ENCODE measurements at places on chromosomes 13 and 19.

DNA sequence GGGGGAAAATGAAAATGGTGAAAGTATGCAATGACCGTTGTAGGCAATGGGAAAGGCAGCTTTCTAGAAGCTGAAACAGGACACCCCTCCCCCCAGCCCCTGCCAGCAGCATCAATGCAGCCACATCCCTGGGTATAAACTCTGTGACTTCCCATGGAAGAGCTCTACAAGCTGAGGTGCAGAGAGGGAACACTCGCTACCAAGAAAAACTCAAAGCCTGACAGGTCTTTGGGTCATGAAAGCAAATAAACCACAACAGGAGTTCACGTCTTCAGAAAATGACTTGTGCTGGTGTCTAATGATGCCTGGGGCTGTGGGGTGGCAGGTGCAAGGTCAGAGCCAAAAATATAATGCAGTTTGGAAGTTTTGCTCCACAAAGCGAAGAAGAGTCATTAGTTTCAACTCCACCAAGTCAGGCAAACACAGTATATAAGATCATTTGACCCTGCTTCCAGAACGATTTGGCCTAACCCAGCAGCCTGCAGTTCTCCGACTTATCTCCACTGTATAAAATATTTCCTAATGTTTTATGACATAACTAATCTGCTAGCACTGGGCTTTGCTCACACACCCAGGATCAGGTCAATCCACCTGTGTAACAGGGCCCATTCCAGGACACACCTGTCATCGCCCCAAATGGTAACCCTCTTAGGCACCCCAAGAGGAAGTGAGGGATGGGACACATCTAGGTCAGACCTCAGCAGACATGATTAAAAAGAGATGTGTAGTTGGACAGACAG lies 102.1 kb downstream of the IRS2 start:
- DNase-seq = no peak

DNA sequence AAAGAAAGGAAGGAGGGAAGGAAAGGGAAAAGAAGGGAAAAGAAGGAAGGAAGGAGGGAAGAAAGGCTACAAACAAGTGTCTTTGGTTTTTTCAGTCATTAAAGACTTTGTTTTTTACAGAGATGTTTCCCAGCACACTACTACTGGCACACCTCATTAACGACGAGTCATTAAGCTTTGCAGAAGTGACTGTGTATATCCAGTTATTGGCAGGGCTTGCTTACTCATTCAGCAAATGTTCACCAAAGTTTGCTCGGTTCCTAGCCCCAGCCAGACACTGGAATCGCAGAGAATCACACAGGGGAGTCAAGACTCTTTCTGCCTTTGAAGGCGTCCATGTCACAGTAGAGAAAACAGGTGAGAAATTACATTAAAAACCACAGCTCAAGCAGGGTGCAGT lies 4.3 kb downstream of the NLRP12 start:
- DNase-seq = no peak

DNA sequence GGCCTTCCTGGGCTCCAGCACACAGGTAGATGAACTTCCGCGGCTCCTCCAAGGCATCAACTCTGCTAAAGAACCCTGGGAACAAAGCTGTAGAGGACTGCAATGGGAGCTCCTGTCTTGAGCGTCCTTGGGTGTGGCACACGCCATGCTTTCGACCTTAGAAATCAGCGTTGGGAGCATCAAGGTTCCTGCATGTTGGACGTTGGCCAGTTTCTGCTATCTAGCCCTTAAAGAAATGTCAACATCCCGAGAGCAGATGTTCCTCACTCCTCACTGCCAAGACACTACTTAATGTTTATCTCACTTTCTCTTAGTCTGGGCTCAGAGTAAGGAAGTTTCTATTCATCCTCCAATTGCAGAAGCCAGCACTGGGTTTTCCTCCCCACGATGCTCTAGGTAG lies 70.6 kb upstream of the MEDAG start:
- peak; percentile 74 for DNase-seq

DNA sequence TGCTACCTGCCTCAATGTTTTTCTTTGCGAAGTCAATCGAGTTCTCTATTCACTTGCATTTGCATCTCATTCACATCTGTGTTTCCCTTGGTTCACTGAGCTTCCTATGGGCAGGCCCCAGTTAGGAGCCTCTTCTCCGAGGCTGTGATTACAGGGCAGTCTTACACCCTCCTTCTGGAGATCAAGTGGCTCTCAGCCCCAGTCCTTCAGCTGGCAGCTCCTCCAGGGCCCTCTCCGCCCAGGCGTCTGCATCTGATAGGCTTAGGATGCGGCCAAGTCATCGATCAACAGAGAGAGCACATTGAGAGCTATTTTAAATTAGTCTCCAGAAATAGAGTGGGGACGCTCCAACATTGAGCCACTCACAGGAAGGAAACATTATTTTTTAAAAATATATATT lies 44.2 kb downstream of the MBNL2 start:
- no peak for DNase-seq

DNA sequence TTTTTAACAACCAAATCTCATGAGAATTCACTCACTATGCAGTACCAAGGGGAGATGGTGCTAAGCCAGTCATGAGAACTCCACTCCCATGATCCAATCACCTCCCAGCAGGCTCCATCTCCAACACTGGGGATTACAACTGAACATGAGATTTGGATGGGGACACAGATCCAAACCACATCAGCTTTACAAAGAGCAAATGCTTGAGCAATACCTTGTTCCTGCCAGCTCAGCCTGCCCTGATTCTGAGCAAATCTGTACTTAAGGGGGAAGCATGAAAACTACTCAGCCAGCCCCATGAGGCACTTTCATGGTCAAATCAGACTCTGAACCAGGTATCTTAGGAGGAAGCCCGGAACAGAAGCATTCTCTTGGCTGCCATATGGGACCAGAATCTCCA lies 259.9 kb downstream of the TBC1D4 start:
- peak; percentile 72 for DNase-seq

GRCh38 chr13:27670861-27671260 lies 49.2 kb downstream of the POLR1D start:
- DNase-seq = no peak

GRCh38 chr13:75492389-75492788 lies 10.4 kb upstream of the TBC1D4 start:
- peak; percentile 69 for DNase-seq

DNA sequence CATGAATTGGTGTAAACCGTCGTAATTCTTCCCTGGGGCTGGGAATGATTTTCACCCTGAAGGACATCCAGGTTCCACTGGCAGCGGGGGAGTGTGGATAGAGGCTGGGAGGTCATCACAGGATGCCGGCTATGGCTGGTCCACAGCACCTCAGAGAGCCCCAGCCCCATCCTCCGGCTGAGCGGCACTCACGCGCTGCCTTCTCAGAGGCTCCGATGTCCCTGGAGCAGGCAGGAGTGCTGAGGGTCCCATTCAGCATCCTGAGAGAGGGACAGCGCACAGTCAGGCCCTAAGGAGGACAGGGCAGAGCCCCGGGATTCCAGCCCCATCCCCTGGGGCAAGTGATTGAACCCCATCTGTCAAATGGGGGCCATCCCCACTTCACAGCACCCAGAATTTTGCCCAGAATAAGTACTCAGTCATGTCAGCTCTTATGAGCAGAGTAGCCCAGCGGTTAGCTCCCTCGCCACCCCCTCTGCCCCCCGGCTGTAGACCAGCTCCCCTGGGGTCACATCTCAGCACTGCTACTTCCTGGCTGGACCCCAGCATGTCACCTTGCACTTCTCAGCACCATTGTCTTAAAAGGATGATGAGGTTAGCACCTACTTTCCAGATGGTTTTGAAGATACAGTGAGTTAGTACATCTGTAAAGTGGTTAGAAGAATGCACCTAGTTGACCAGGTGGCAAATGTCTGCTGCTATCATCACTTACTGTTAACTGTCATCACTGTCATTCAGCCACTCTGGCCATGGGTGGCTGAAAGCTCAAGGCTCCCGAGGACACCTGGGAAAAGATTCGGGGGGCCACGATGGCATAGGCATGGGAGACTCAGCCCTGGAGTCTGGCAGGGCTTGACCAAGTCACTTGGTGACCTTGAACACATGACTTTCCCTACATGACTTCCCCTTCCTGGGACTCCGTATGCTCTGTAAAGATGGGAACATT lies 11.9 kb downstream of the GRAMD1A start:
- DNase-seq = no peak

DNA sequence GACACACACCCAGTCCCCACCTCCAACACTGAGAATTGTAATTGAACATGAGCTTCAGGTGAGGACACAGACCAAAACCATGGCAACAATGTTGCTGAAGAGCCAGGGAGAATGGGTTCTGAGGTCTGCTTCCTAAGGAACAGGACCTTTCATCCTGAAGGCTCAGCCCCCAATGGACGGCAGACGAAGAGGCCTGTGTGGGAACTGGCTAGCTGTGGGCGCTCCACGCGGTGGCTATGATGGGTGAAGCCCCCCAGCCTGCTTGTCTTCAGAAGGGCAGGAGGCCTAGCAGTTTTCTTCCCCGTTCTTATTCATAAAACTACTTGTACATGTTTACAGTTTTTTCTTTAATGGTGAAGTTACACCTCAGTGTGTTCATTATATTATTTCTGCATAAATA lies 136.1 kb upstream of the SPACA7 start:
- DNase-seq = no peak

GRCh38 chr19:13056052-13056660 lies 46.5 kb downstream of the LYL1 start:
- DNase-seq = peak; percentile 81

GRCh38 chr13:95714142-95714832 lies 37.3 kb downstream of the DNAJC3 start:
- DNase-seq = peak; percentile 90

- DNase-seq = peak; percentile 14
Measured at GRCh38 chr13:46211483-46212351, at the start of gene LRRC63. Gene LRRC63 (plus strand): TSS chr13:46211928. CDS start chr13:46213035, 1,107 bp downstream.

DNA sequence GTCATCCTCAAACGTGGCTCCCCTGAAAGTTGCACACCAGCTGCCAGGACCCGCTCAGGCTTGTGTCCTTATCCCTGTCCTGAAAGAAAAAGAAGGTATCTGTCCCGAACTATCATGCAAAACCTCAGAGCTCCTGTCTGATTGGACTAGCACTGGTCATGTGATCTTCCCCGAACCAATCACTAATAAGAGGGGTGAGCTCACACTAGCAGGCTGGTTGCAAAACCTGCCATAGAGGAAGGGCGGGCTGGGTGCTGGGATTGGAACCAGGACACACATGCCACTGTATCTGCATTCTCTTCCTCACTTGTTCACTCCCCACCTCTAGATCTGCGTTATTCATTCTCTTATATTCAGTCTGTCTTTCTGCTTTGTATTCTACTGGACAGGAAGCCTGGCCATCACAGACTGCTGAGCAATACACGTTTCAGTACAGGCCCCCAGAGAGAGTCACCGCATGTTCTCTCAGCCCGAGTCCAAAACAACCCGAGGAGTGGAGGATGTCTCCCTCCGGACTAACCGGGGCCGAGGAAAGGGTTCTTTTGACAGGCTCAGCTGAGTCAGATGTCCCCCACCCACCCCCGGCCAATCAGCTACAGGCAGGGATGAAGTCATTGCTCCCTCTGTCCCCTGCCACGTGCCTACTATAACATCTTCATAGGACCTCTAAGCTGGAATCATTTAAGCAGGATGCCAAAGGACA lies 97.7 kb downstream of the SIPA1L3 start:
- peak; percentile 98 for DNase-seq

DNA sequence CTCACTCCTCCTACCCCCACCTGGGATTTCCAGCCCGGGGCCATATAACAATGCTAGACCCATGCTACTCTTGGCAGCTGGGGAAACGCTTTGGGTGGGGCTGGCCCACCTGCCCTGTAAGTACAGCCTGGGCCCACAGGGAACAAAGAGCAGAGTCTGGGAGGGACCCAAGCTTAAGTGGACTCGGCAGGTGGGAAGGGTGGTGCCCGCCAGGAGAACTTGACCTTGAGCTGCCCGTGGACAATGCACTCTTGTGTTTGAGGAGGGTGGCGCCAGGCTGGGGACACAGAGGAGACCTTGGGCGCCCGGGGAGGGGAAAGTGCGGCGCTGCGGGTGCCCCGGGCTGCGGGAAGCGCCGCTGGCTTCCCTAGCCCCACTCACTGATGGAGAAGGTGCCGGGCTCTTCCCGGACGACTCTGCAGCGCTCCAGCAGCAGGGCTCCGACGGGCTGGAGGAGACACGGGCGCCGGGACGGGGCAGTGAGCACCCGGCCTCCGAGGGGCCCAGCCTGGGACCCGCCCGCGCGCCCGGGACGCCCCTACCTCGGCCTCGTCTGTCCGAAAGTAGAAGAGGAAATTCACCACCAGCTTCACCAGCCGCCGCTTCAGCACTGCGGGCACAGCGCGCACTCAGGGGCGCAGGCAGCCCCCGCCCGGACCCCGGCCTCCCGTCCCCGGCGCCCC lies 607 bp downstream of the PLEKHJ1 start:
- DNase-seq = no peak

DNA sequence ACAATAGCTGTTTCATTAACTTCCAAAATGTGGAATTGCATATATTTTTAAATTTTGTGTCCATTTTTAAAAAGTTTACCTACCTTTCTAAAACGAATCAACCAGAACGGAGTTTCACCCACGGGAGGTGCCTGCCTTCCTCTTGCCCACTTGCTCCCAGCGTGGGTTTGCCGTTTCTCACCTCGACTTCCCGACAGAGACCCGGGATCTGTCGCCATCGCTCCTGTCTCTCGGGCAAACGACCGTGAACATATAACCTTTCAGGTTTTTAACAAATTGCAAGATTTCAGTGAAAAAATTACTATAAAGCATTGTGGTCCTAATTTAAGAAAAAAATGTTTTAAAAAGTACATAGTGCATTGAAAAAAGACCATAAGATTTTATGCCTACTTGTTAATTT lies 4.2 kb downstream of the TMEM255B start:
- DNase-seq = no peak

GRCh38 chr19:9939301-9939913 lies 3.1 kb upstream of the OLFM2 start:
- DNase-seq = peak; percentile 49

- DNase-seq = no peak
Measured at GRCh38 chr13:111912453-111912866, 154.5 kb upstream of the SOX1 start.

- DNase-seq = no peak
Measured at GRCh38 chr19:15304140-15304705, 28.1 kb downstream of the BRD4 start.

GRCh38 chr19:7973883-7974282 lies 30.4 kb upstream of the TIMM44 start:
- DNase-seq = no peak

GRCh38 chr13:36772853-36773252 lies 46.2 kb upstream of the RFXAP start:
- no peak for DNase-seq

GRCh38 chr19:1457031-1457739 lies 7.3 kb downstream of the APC2 start:
- DNase-seq = no peak

- peak; percentile 90 for DNase-seq
Measured at GRCh38 chr13:50731400-50731799, 112.1 kb downstream of the DLEU7 start.

GRCh38 chr19:31548941-31549340 lies 199.7 kb upstream of the TSHZ3 start:
- peak; percentile 24 for DNase-seq

- no peak for DNase-seq
Measured at GRCh38 chr13:29857085-29857484, 6.7 kb upstream of the UBL3 start.

Measured in iris pigment epithelial cell (primary cell).